ENCODE measurements at places on chromosomes 5 and 9. TPM values are rescaled to one million over a fixed set of nuclear protein-coding genes. Genes with fewer than 3 reads are reported as not detected.

- no peaks in the 10 kb centered on the region for H3K36me3 ChIP-seq
- DNase-seq, result peak; percentile 81
- H3K27ac ChIP-seq, result peak overlapping the region; percentile 87
- no peaks in the 10 kb centered on the region for H3K27me3 ChIP-seq
- H3K4me1 ChIP-seq, result peaks cover 20% of the 10 kb centered on the region
Measured at GRCh38 chr9:89655056-89655989, 50.5 kb downstream of the GADD45G start.

- no peak overlapping the region for H3K4me3 ChIP-seq
- DNase-seq, result no peak
Measured at GRCh38 chr9:1077616-1078015, 27.5 kb downstream of the DMRT2 start.

DNA sequence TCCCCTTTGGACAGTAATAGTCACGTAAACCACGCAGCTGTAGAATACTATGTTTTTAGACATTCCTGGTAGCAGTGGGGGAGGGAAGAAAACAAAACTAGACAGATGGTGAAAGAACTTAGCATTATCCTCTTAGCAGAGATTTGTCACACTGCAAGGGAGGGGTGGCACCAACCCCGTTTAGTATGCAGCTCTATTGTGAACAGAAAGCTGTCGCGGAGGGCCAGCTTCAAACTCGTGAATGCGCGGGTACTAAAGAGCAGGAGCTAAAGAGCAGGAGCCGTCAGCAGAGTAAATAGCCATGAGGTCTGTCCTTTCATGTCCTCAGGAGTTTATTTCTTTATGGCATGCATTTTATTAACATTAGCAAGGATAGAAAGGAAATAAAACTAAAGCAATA lies 141.9 kb upstream of the SLC12A2 start:
- no peak for DNase-seq
- no peaks in the 10 kb centered on the region for H3K4me1 ChIP-seq

GRCh38 chr9:79551586-79551985 lies 20.2 kb upstream of the TLE4 start:
- no peaks in the 10 kb centered on the region for H3K4me1 ChIP-seq
- no peak for DNase-seq
- H3K27ac ChIP-seq, result no peak overlapping the region
- H3K36me3 ChIP-seq, result no peaks in the 10 kb centered on the region
- no peaks in the 10 kb centered on the region for H3K27me3 ChIP-seq

SERF1A gene
- total RNA-seq, result 4.1 TPM
